Astrocyte (in vitro differentiated cells and primary cell): ENCODE measurements at places on chromosomes 16 and 17. TPM values are rescaled to one million over a fixed set of nuclear protein-coding genes. Genes with fewer than 3 reads are reported as not detected.

DNA sequence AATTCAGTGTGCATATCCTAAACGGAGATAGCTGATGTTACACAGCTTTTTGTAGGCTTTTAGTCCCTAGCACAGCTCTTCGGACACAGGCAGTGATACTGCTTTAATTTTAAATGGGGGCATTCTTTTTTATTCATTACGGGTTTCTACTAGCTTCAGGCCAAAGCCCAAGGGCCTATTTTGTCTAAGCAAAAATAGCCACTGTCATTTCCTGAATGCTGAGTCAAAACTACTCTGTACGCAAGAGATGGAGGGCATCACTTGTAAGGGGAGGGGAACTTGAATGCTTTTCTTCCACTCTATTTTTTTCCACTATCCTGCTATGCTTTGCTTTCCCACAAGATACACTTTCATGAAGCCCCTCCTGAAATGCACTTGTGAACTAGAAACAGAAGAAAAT lies 360.7 kb downstream of the PMP22 start:
- DNase-seq, result no peak

DNA sequence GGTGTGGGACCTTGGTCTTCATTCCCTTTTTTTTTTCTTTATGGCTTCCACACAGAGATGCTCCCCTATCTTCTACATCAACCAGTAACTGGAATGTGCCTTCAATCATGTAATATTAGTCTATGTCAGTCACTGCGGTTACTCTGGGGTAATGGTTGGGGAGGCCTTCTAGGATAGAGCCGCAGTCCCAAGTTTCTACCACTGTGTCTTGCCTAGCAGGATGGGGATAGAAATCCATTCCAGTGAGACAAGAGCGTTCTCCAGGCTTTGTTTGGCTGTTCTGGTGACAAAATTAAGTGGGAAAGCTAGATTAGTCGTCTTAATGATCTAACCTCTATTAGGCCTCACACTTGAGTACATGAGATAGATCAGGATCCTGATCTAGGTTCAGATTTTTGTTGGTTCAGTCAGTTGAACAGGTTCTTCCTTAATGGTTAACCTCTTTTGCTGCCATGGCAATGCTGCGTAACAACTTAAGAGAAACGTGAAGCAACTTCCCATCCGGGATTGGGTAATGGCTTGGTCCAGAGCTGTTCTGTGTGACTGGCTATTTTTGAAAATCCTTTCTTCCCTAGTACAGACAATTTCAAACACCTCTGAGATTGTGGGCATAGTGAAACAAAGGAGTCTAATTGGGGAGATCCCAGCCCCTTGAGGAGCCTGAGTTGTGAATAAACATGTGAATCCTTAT lies 8.7 kb downstream of the MSL1 start:
- no peak for DNase-seq

Gene KDM6B
- 50.4 and 54.1 TPM in 2 replicates for total RNA-seq

DNA sequence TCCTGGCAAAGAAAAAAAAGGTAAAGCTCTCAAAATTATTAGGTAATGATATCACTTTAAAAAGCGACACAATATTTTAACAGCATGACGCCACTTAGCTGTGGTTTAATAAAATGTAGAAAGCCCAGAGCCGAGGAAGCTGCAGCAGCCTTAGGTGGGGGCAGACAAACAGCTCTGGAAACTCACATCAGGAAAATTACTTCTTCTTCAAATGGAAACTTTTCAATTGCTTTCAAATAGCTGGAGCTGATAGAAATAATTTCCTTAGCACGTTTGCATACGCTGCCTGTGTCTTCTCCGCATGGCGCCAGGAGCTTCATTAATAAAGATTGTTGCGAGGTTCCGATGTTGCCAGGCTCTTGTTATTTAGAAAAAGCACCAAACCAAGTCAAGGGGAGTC lies 835.3 kb upstream of the EEF2KMT start:
- DNase-seq, result no peak

DNA sequence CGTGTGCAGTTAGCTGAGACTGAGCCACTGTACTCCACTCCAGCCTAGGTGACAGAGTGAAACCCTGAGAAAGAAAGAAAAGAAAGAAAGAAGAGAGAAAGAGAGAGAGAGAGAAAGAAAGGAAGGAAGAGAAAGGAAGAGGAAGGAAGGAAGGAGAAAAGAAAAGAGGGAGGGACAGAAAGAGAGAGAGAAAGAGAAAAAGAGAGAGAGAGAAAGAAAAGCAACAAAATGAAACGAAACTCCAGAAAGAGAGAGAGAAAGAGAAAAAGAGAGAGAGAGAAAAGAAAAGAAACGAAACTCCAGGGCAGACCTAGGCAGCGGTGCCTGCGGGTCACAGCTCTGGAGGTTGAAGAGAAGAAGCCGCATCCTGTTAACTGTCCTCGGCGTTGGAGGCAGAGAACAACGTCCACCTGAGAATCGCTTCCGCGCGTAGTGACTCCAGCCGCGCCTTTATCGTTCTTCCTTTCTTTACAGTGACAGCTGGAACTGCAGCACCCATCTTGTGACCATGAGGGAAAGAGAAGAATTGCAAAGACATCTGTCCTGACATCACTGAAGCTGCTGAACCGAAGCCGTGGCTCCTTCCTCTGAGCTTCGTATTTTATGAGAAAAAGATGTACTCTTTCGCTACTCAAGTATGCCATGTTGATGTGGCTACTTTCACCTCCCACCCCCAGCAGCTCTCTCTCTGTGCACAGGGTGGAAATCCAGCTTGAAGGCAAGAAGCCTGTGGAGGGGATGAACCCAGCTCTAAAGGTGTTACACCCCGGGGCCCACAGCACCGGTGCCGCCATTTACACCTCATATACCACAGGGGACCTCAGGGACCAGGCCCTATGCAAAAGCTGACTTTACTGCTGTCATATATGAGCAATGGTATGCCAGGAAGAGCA lies 56.9 kb upstream of the DOC2B start:
- no peak for DNase-seq

DNA sequence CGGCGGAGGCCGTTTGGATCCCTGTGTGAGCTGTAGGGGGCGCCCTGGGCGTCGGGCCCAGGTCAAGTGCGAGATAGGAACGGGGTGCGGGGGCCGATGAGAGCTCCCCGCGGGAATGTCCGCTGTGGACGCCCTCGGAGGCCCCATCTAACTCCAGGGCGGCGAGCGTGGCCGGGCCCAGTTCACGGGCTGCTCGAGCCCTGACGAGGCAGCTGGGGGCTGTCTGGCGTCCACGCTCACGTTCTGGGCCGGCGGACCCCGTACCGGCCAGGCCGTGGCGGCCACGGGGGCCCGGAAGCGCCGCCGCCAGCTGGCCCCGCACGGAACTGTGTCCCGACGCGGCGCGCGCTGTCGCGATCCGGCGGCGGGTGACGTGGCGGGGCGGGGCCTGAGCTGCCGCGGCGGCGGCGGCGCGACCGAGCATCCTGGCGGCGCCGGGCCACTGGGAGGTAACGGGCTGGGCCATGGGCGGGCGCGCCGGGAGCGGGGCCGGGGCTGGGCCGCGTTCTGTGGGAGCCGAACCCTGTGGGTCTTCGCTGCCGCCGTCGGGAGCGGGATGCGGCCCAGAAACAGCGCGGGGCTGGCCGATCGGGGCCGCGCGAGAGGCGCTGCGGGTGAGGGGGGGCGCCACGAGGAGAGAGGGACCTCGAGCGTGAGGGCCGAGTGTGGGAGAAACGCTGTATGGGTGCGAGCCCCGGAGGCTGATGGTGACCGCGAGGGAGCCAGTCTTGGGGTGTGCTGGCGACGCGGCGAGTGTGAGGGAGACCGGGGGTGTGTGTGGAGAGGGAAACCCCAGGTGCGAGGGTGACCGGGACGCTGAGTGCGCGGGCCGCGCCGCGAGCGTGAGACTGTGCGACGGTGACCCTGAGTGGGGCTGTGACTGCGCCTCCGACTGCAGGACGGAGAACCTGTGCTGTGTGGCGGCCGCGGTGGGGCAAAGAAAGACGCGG lies at the start of gene SLC7A6:
Gene SLC7A6 (plus strand): TSS at position 399 of the 950 bp plus-strand sequence. CDS start 10,201 bp downstream, outside the sequence.
- peak; percentile 44 for DNase-seq

DNA sequence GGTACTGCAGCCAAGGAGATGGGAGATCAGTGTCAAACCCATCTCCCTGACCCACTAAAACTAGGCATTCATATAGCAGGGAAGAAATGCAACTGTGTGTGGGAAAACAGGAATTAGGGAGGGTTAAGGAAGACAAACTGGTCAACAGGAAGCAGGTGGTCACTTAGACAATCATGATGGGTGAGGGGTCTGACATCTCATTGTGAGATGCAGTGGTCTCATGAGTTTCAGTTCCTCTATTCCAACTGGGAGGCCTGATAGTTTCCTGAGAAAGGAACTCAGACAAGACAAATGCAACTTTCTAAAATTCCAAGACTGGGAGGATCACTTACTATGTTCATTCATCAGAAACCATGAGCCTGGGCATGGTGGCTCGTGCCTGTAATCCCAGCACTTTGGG lies 361.4 kb upstream of the C16orf82 start:
- no peak for DNase-seq

DNA sequence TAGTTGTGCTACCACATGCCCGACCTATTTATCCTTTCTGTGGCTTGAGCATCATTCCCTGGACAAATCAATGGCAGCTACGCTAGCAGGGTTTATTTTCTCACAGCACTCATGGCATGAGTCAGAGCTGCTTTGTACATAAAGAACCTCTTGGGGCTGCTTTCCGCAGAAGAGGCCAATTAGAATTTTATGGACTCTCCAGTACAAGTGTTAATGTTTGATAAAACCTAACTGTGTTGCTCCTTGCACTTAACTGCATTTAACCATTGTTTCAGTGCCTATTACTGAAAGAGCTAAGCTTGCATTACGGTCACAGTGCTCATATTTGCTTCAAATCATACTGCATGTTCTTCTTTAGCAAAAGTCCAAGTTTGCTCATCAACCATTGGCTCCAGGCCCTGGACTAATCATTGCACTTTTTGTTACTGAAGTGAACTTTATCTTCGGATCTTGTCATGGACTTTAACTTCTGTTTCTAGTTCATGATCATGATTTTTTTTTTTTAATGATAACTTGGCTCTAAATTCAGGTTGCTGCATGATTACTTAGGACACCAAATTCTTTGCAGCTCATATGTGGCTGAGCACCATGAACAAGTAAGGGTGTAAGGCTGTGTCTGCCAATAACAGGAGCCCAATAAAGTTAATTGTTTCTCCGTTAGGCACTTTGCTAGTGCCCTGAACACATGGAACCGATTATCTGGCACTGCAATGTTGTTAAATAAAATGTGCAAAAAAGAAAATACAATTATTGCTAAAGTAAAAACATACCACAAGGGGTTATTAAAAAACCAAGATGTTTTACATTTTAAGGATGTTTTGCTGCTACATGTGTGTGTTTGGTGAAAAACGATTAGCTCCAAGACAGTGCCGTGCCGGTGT lies 492.2 kb downstream of the KCNJ2 start:
- peak; percentile 49 for DNase-seq

Gene AKTIP
- total RNA-seq, result 21.5 and 25.0 TPM in 2 replicates

GRCh38 chr17:10327640-10328039 lies 45.2 kb downstream of the MYH13 start:
- peak; percentile 3 for DNase-seq

Gene FOXJ1
- total RNA-seq, result 0.31 and 0.48 TPM in 2 replicates

Gene SULT1A2
- not detected in 2 replicates for total RNA-seq

GRCh38 chr17:78526231-78527025 lies 50.8 kb downstream of the DNAH17 start:
- DNase-seq, result no peak

Gene NPIPB6
- total RNA-seq, result 1.7 TPM in 1 of 2 replicates, not detected in the other

DNA sequence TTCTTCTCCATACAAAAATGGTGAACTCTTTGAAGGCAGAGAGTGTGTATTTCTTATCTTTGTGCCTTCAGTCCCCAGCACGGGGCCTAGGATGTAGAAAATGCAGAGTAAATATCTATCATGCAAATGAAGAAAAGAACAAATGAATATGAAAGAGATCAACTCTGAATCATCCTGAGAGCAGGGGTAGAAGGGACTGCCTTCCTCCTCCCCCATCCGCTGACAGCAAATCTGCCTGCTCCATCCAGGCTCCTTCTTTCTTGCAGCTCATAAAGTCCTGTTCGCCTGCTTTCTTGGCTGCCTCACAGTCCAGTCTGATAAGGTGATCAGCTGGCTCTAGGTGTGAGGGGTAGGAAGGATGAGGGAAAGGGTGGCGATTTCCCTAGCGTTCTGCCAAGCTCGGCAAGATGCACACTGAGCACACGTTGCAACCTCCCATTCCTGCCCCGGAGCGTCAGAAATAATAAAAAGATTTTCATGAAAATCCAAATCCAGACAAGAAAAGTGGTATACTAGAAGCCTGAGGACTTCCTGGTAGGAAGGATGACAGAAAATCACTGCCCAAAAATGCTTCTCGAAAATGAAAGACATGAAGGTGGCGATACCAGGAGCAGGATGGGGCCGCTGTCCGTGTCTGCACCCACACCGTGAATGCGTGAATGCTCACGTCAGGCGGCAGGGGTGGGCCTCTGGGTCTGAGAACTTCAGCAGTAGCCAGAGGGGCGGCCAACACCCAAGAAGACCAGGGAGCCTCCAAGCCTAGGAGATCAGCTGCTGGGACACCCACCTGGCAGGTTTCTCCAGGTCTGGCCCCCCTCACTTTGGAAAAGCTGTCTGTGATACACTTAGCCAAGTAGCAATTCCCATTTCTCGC lies 67.1 kb downstream of the VPS53 start:
- no peak for DNase-seq

DNA sequence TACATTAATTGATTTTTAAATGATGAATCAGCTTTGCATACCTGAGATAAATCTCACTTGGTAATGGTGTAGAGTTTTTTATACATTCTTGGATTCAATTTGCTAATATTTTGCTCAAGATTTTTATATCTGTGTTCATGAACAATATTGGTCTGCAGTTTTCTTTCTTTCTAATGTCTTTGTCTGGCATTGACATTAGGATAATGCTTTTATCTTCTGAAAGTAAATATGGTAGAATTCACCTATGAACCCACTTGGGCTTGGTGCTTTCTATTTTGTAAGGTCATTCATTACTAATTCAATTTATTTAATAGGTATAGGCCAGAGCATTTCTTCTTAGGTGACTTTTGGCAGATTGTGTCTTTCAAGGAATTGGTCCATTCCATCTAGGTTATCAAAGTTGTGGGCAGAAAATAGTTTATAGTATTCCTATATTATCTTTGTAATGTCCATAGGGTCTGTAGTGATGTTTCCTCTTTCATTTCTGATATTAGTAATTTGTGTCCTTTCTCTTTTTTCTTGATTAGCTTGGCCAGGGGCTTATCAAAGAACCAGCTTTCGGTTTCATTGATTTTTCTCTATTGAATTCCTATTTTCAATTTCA lies 45.6 kb downstream of the NACA2 start:
- no peak for DNase-seq

GRCh38 chr17:82320956-82321927 lies 3.8 kb upstream of the CD7 start:
- DNase-seq, result no peak

DNA sequence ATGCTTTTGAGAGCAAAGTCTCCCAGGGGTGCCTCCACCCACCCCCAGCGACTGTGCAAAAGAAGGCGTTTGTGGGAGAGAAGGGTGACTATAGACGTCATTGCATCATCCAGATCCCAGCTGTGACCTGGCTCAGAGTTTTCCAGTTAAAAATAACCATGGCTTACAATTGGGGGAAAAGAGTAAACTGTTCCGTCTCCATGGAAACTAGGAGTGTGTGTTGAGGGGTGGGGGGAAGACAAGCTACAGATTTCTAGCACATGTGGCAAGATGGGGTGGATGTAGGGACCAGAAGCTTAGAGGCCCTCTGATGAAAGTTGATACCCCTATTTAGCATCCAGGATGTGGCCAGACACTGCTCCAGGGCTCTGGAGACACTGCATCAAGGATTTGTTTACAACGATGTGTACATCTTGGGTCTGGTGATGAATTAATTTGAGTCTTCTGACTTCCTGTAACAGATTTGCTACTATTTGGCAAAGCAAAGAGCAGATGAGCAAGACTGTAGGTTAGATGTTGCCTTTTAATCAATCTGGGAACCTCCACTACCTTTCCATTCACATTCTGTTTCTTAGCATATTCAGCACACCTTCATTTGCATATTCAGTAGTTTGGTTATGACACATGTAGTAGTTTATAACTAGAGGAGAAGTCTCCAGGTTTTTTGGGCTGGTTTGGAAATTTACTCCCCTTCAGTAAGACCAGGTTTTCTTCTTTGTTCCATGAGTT lies 6.2 kb upstream of the DUSP14 start:
- peak; percentile 75 for DNase-seq
